RKO (cell line): ENCODE measurements at places on chromosomes 2 and 18.

DNA sequence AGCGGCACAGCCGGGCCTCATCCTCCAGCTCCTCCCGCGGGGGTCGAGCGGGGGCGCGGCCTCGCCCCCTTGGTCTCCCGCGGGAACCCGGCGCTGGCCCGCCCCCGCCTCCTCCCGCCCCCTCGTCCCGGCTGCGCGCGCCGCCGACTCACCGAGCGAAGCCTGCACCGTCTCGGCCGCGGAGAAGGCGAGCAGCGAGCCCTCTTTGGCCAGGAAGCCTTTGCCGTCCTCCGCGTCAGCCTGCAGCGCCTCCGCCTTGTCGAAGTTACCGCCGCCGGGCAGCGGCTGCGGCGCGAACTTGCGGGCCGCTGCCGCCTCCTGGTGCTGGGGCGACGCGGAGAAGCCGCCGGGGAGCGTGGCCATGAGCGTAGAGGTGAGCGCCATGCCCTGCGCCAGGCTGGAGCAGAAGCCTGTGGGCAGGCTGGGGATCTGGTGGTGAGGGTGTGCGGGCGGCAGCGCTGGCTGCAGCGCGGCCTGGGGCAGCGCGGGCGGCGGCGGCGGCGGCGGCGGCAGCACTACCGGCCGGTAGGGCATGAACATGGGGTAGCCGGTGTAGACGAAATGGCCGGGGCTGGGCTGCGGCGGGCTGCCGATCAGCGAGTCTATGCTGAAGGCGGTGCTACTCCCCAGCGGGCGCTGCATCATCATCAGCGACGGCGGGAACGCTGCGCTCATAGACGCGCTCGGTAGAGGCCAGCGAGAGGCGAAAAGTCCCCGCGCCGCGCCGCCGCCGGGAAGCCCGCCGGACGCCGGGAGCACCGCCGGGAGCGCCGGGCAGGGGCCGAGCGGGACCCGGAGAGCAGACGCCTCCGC lies 683 bp downstream of the GBX2 start:
- no peak for DNase-seq

DNA sequence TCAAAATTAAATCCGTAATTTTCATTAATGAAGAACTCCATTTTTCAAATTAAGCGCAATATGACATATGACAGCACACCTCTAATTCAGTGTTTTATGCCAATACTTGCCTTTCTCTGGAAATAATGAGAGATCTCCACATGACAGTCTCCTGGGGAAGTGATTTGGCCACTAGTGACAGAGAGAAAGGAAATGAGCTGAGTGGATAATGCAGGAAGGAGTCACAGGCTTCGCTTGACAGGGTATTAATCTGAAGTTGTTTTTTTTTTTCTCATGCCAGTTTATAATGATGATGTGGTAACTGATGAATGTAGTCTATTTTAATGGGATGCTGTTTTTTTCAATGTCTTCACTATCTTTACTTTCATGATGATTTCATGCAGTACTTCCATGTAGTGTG lies 1079.4 kb upstream of the GYPC start:
- DNase-seq: no peak

DNA sequence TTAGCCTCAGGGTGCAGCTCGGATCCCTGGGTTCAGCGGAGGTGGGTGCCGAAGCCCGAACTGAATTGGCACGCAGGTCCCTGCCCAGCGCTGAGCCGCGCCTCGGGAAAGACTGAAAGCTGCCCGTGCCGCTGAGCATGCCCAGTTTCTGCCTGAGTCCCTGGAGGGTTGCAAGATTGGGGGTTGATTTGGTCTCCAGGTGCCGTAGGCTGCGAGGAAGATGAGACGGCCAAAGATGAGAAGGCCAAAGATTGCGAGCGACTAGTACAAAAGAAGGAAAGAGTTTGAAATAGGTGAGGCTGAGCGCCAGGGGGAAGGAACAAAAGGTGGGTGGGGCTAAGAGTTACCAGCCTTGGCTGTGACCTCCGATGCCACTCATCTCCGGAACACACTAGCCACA lies 852 bp upstream of the KCNH7 start:
- DNase-seq: no peak

- DNase-seq: no peak
These were observed 72.6 kb downstream of the ALK start for GRCh38 chr2:29848566-29849310.

DNA sequence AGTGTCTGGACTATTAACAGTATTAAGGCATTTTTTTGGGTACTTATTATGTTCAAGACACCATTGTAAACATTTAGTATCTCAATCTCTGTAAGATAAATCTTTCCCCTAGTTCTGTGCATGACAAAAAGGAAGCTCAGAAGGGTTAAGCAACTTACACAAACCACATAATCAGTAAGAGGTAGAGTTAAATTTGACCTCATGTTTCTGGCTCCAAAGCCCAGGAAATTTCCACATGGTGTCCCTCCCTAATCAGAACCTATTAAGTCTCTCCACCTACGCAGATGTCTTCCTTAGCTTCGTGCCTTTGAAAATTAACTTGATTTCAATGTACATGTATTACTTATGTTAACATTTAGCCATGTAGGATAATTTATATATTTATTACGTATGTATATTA lies 2.0 kb downstream of the MFSD6 start:
- DNase-seq: no peak

DNA sequence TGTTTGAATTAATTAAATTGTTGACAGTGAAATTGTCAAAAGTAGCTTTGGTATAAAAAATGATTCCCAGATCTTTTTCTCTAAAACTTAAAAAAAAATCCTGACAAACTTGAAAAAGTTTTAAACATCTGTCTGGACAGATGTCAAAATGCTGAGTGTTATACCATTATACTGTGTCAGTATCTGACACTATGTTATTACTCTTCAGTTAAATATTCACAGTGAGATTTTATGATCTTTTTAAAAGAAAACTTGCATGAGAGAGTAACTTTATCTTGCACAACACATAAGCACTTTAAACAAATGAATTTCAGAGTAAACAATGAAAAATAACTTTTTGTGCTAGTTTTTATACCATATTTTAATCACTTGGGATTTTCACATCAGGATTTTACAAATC lies 167.4 kb downstream of the MEIS1 start:
- no peak for DNase-seq

DNA sequence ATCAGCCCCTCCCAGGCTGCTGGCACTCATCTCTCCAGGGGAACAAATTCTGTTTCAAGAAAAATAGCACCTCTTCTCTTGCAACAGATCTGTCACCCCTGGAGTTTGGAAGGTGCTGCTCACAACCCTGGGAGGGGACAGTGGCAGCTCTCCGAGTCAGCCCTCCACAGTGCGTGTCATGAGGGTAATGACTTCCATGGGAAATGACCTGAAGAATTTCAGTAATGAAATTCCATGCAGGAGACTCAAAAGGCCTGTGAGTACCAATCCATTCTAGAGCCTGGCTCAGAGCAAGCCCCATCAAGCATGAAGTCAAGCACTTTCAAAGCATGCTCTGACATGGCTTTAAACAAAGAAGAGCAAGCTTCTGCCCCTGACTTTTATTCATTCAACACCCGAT lies 276.3 kb upstream of the PARD3B start:
- DNase-seq: no peak

DNA sequence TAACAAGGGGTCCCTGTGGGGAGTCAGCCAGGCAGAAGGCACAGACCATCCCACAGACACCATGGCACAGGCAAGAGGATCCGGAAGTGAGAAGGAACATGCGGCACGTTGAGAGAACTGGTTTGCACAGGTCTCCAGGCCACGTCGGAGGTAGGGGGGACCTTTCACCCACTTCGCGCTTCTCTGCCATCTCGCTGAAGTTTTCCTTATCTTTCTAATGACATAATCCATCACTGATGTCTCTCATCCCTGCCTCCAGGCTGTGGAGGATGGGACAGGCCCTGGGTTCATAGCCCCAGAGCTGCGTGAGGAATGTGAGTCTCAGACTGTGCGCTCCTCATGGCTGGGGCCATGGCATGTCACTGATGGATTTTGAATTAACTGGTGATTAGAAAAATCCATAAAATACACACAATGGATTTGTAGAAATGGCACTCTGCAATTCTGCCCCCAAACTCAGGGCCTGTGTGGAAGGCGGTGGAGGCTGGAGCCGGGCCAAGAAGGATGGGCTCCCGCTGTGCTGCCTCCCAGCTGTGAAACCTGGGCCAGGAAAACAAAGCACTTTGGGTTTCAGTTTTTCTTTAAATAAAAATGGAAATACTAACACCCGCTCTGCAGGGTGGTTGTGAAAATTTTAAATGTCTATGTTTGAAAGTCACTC lies 113.3 kb upstream of the ALKAL2 start:
- no peak for DNase-seq

DNA sequence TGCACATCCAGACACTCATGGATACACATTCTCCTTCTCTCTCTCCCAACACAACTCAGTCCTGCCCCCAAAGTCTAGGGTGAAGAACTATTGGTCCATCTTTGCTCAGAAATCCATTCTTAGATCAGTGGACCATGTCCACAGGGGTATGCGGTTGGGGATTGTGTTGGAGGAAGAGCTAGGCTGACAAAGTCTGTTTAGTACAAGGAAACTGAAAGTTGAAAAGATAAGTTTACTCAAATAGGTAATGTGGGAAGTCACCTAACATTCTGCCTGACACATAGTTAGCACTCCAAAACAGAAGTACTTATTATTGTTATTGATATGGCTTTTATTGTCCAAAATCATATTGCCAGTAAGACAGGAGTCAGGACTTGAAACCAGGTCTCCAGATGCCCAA lies 55.9 kb downstream of the ALK start:
- DNase-seq: no peak

- DNase-seq: no peak
These were observed 317.4 kb upstream of the SOX11 start for GRCh38 chr2:5374762-5375161.

DNA sequence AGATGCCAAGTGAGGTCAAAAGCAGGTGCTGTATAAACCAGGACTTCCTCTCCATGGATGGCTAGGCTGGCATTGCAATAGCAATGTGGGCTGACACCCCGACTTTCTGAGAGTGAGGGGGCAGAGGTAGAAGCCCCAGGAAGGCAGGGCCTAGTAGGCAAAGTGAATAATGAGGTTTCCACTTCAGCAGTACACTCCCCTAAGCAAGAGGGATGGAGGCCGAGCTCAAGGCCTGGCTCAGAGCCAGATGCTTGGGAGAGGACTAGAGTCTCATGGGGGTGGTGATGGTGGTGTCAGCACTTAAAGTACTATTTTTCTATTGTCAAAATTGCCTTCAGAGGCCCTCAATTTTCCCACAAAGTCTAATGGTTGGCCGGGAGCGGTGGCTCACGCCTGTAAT lies 41.6 kb upstream of the HK2 start:
- DNase-seq: no peak

GRCh38 chr2:63027220-63027619 lies 23.4 kb upstream of the OTX1 start:
- no peak for DNase-seq

DNA sequence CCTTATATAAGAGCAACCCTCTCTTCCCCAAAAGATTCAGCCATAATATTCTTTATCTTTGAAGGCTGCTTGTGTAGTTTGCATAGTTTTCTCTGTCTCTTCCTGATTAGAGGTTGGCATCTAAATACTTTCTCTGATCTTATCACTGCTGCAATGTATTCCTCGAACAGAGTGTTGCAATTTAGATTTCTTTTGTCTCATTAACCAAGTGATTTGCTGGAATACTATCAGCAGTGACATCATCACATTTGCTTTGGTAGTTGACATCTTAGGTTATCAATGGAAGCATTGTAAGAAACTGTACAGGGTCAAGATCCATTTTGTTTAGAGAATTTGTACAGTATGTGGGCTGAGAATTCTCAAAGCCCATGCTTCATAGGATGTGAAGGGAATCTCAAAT lies 72.0 kb upstream of the NEUROD1 start:
- DNase-seq: no peak

- no peak for DNase-seq
These were observed 7.0 kb upstream of the GPD2 start for GRCh38 chr2:156429211-156429610.

DNA sequence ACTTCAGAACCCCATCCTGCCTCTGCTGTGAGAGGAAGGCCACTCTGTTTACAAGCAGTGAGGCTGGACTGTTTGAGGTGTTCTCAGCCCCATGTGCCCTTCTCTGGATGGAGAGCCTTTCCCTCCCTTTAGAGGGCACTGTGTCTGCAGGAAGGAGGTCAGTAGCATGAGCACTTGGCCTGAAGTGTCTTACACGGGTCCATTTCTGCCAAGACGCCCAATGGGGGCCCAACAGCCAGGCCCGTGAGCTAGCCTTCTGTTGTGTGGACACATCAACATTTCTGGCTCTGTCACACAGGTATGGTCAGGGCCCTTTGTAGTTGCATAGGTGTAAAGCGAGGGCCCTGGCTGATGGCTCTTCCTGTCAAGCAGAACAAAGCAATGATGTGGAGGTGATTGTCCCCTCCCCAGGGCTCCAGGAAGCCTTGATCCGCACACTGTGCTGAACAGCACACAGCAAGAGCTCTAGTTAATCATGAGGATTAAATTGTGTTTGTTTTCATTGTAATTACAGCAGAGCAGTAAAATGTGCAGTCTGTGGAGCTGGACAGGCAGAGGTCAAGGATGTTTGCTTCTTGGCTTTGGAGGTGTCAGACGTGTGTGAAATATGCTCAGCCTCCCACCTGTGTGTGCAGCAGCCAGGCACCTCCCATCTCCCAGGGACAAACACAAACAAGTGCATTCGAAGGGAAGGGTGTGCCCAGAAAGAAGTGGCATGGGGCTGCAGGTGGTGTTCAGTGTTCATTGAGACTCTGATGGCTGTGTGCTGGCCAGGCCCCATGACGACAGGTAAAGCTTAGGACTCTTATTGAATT lies 132.1 kb downstream of the SH3RF3 start:
- DNase-seq: peak; percentile 18

GRCh38 chr2:21393173-21393572 lies 269.4 kb downstream of the TDRD15 start:
- no peak for DNase-seq

- no peak for DNase-seq
These were observed 38.1 kb downstream of the AGFG1 start for GRCh38 chr2:227509824-227510619.

DNA sequence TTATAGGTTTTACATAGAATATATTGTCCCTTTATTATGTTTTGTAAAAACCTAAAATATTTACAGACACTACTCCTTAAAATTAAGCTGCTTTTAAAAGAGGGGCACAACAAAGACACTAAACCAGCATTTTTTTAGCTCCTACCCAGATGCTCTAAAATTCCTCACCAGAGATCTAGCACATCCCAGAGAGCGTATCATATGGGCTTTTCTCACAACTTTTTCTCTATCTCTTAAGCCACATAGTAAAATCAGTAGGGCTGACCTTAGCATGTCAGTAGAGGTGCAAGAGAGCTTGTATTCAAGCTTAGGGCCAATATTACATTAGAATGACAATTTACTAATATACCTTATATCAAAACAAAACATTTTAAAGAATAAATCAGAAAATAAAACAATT lies 216.3 kb downstream of the TMX3 start:
- DNase-seq: no peak

- no peak for DNase-seq
These were observed 162.0 kb upstream of the ZFP36L2 start for GRCh38 chr2:43388371-43388770.

GRCh38 chr2:74474899-74475298 lies 2.4 kb upstream of the MRPL53 start:
- DNase-seq: no peak

GRCh38 chr2:85397925-85398331 lies 12.2 kb downstream of the CAPG start:
- no peak for DNase-seq

GRCh38 chr2:113376913-113377445 lies 60.5 kb upstream of the ZNG1B start:
- DNase-seq: no peak

GRCh38 chr2:71071681-71072398 lies 3.4 kb downstream of the NAGK start:
- DNase-seq: no peak

GRCh38 chr2:238925816-238926521 lies 78.1 kb downstream of the TWIST2 start:
- no peak for DNase-seq
